GDM1 (cell line): ENCODE measurements at places on chromosomes 1 and 21.

DNA sequence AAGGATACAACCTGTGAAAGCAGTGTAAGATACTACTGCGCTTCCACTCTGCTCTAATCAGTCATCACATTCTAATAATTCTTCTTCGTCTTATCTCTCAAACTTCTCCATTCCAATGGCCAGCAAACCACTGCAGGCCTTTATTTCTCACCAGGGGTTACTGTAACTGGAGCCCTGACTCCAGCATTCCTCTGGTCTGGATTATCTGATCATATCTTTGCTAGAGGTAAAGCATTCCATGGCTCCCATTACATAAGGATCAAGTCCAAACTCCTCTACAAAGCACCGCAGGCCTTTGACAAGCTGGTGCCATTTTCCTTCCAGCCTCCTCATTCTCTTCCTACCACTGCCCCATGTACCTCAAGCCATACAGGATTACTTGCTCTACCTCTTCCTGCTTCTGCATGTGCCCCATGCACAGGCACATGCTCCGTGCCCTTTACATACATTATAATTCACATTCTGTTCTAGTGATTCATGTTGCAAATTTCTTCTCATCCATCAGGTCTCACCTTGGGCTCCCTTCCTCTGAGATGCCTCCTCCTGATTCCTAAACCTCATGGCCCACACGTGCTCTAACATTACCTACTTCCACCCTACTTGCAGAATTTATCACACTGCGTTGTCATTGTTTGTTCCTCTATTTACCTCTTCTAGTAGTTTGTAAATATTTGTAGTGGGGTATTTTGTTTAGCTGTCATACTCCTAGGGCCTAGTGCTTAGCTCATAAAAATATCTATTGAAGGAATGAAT, 9.3 kb upstream of the SERBP1 start:
- no peak for DNase-seq

- no peak for DNase-seq
Observed at GRCh38 chr1:18954270-18955071, 2.0 kb downstream of the IFFO2 start.

DNA sequence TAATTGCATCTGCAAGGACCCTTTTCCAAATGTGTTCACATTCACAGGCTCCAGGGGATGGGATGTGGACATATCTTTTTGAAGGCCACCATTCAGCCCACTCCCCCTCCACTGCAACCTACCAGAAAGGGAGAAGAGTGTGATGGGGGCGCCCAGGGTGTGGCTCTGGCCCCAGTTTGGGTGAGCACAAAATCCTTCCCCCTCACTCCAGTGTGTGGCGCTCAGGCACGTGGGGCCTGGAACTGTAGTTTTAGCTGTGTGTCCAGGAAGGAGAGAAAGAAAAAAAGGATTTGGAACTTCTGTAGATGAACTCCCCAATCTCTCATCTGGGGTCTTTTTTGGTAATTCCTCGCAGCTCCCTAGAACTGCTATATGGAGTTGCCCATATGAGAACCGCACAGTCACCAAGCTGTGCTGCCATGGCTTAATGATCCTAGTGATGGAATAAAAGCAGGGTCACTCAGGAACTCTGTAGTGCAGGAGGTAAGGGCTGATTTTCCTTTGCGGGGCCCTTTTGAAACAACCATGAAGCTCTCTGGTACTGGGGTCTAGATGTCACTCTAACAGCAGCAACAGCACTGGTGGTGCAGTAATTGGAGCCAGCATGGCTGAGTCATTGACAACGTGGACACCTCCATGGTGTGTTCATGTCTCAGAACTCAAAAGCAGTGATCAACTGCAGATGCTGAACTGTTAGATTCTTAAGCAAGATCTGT, 17.0 kb downstream of the AGT start:
- DNase-seq = no peak

GRCh38 chr1:174800216-174800851, 199.4 kb upstream of the CACYBP start:
- no peak for DNase-seq

- no peak for DNase-seq
Observed at GRCh38 chr1:242043165-242043564, 44.3 kb upstream of the MAP1LC3C start.

DNA sequence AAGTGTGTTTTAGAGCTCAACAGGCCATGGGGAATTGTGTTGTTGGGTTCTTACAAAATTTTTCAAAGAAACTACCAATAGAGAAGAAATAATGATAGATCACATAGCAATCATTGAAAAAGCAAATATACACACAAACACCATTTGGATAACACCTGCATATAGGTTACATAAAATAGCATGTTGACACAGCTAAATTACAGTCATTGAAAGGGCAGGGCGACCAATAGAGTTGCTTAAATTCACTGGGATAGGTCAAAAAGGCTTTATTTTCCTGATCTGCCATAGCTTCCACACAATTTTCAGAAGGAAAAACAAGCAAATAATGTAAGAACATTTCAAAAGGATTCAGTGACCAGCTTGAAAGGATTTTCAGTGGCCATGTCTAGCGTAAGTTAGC, 57.9 kb upstream of the FGGY start:
- no peak for DNase-seq

GRCh38 chr1:115199416-115200132, 110.3 kb upstream of the TSPAN2 start:
- DNase-seq = no peak

DNA sequence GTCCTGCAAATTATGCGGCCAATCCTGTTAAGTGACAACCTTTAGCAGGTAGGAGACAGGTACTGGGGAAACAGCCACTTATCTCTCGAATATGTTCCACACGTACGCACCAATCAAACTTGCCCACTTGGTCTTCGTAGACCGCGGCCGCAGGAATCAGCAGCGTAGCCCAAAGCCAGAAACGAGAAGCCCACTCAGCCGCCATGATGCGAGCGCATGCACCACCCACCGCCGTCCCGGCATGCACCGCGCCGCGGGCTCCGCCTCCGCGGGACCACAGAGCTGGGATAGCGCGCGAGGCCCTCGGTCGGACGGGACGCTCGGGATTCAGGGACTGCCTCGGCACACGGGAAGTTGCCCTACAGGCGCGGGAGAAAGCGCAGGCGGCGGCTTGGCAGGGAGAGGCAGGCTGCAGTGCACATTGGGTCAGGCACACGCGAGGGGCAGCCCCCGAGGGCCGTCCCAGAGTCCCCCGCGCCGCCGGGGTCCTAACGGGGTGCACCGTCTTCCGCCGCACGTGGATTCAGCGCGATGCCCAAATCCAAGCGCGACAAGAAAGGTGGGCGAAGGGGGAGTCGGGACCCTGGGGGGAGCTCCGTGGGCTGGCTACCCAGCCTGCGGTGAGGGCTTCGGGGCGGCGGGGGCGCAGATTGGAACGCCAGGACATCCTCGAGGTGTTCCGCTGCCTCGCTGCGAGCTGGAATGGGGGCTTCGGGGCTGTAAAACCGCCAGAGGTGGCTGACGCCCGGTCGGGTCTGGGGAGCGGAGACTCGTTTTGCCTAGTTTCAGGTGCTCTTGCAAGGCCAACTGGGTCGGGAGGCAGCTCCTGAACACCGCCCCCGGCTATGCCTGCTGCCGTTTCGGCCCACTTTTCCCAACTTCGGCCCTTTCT, at the start of the genes EMC1 and MRTO4:
EMC1 (minus strand) TSS at position 220 of the 892 bp plus-strand sequence; CDS start at position 205, 15 bp downstream.
MRTO4 (plus strand) TSS at position 501 of the 892 bp plus-strand sequence; CDS start at position 532, 31 bp downstream.
- DNase-seq = peak; percentile 86

- no peak for DNase-seq
Observed at GRCh38 chr1:108082001-108082400, 117.0 kb upstream of the VAV3 start.

DNA sequence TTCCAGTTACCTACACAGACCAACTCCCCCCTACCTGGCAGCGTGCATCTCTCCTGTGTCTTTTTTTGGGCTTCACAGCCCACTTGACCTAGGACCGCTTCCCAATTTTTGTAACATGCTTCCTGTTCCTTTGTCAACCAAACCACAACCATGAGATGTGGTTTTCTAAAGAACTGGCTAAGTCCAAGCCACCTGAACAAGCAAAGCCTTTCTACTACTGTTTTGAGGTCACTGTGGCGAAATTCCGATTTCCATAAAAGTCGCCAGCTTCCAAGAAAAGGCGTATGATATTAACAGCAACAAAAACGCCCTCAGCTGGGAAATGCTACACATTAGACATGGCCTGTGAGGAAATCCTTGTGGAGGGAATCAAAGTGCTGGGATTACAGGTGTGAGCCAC, 12.7 kb upstream of the AK2 start:
- peak; percentile 36 for DNase-seq

DNA sequence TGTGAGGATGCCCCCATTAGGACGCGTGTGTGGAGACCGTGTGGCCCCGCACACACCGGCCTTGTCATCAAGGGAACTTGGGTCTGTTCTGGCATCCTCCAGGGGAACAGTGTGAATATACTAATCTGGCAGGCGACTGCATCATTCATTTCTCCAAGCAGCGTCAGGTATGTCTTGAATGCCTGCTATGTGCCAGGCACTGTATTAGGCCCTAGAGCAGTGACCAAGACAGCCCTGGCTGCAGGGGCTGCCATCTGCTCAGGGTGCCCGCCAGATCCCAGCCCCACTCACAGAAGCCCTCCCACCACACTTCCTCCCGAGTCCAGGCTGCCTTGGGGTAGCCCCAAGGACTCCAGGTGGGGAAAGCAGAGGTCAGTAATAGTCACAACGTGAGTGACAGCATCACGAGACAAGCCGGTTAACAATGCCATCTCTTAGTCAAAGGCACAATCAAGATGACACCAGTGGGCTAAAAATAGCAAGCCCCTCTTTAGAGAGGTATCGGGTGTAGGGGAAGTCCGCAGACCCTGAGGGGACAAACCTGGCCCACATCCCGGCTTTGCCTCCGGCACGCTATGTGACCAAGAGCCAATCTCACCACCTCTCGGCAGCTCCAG, 7.5 kb upstream of the LAPTM5 start:
- DNase-seq = no peak

- no peak for DNase-seq
Observed at GRCh38 chr1:182586380-182586779, 2.7 kb downstream of the RNASEL start.

DNA sequence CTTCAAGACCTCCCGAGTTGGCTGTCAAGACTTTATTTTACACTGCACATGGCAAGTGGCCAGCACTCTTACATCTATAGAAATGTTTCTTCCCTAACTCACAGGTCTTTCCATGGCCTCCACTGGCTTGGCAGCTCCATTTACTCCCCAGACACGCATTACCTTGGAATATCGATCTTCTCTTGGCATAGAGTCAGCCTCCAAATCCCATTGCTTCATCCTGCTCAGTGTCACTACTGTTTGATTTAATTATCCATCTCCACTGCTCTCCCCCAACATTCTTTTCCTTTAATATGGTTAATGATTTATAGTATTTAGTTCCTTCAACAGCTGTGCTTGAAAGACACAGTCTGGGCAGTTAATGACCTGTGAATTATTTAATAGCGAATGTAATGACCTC, 241.2 kb upstream of the MAP1LC3C start:
- DNase-seq = no peak

GRCh38 chr1:69967245-69967766, 238.1 kb downstream of the LRRC40 start:
- DNase-seq = no peak
